ENCODE measurements at places on chromosomes 7 and 10.

DNA sequence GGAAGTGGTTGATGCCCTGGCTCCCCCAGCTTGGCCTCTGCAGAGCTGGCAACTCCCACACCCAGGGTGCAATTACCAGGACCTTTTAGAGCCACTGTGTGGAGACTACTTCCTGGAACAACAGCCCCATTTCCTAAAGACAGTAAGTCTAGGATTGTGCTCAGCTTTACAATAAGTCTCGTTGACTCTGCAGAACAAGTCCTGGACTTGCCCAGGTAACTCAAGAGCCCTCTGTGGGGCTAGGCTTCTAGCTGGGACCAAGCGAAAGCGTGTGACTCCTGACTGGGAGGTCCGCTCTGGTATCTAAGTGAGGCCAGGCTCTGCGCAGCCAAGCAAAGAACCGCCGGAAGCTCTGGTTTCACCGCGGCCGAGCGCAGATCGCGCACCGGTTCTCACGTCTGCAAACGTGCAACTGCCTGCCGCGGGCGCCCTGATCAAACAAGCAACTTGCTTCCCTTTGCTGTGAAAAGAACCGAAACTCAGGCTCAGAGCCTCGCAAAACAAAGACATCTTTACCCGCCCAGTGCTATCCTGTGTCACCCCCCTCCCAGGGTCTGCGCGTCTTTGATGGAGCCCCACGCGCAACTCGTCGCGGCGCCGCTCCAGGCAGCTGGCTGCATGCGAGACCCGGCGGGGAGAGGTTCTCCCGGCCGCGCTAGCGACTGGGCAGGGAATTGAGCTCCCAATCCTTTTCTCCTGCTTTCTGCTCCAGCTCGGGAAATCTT is 4.4 kb upstream of the PDLIM1 start:
- peak; percentile 17 for DNase-seq

DNA sequence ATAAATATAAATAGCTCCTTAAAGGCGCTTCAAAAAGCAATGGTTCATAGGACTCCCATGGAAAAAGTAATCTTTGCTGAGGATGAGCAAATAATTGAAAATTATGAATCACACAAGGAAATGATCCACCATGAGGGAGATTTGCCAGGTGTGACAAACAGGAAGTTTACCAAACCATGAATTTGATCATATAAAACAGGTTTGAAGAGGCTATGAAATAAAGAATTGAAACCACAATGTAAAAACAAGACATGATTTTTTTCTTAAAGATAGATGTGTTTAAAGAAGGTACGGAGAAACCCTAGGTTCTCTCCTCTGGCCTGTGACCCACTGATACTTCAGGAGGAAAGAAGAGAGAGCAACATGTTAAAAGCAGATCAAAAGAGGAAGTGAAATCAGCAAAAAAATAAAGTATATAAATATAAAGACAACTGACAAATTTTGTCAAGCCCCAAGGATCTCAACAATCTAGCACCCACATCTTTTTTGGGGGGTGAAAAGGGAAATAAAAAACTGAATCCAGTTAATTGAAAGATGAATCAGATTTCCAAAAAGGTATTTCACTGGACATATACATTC is 111.3 kb upstream of the ASAH2 start:
- no peak for DNase-seq

DNA sequence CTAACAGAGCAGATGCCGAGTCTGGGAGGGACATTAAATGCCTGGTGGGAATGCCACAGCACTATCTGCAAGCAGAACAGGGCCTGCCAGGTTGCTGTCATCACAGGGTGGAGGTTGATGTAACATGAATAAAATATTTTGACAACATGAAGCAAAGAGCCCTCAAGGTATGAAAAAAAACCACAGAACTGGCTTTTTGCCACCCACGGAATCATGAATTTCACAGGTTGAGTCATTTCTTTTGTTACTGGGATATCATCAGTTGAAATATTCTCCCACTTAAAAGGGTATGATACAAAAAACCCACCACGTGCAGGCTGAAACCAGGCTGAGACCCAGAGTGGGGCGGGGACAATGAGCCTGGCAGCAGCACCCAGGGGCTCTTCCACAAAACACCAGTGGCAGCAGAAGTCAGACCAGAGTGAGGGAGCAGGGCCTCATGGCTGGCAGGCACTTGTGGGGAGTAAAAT is 220.1 kb downstream of the TNS3 start:
- no peak for DNase-seq

DNA sequence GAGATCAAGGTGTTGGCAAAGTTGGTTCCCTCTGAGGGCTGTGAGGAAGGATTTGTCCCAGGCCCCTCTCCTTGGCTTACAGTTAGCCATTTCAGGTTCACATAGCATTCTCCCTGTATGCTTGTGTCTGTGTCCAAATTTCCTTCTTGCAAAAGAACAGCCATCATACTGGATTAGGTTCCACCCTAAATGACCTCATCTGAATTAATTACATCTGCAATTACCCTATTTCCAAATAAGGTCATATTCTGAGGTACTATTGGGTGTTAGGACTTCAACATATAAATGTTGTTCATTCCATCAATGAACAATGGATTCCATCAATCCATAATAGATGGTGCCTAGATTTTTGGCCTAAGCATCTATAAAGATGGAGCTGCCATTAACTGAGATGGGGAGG is 16.2 kb upstream of the LRRC17 start:
- DNase-seq: no peak

DNA sequence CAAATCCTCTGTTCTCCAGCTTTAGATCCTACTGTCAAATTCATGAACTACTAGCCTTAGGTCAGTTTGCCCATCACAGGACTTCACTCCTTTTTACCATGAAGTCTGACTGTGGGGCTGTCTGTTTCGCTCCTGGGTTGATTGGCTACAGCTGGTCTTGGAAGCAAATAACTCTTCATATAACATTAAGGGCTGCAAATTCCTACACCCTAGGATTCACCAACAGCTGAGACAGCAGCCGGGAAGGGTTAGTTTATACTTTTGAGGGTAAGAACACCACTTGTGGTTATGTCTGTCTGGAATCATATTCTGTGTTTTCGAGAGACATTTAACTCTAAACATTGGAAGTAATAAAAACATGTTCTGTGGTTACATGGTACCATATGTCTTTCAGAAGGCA is 55.9 kb upstream of the KIAA1217 start:
- DNase-seq: no peak

- no peak for DNase-seq
These were observed 1.9 kb downstream of the BNIP3 start for GRCh38 chr10:131979821-131980270.

- peak; percentile 69 for DNase-seq
These were observed at the start of gene ZNF777 for GRCh38 chr7:149460493-149461277. TSS of gene ZNF777 (minus strand) at chr7:149461062. CDS start at chr7:149456022, 5,040 bp downstream.

- DNase-seq: no peak
These were observed 11.9 kb upstream of the OR6V1 start for GRCh38 chr7:143040209-143040715.

GRCh38 chr7:21754963-21755362 is 190.7 kb downstream of the CDCA7L start:
- no peak for DNase-seq

GRCh38 chr10:122499491-122499941 is 38.2 kb downstream of the HTRA1 start:
- no peak for DNase-seq

DNA sequence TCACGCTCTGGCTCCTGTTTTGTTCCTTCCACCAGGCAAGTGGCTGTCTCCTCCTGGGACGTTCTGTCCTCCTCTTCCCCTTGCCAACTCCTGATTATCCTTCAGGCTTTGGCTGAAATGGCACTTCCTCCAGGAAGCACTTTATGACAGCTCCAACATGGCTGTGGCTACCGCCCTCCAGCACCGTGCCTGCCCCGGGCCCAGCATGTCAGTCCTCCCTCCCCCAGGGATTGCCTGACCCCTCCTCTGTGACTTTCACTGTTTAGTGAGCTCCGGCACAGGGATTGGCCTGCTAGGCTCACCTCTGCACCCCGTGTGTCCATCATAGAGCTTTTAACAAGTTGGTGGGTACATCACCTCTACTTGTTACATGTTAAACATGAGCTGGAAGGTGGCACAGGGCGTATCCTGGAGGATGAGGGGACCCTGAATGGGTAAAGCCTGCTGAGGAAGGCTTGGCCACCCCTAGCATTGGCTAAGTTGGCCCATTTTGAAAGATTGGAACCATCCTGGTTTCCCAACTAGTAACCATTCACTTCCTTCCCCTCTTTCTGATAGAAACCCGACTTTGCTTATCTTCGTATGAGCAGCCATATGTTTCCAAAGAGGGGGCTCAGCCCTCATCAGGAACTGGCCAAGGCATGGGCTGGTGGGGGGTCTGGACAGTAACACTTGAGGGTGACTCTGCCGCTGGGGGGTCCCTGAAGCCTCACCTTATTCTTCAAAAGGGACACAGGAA is 10.5 kb upstream of the ADAMTS14 start:
- no peak for DNase-seq

DNA sequence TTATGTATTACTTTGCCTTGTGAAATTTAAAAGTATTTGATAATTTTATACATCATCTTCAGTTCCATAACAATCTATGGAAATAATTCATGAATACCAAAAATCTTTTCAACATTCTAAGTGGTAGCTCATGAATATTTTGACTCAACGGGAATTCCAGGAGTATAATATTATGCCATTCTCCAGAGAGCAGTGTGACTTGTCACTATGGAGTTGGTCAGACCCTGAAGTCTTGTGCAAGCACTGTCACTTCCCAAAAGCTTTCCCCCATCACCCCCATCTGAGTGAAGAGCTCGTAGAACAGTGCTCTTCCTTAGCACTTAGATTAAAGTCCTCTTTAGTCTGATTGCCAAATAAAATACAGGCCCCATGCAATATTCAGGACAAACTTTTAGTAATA is 29.4 kb upstream of the CCNJ start:
- DNase-seq: no peak

GRCh38 chr10:133306941-133307379 is 1.7 kb downstream of the TUBGCP2 start:
- no peak for DNase-seq

DNA sequence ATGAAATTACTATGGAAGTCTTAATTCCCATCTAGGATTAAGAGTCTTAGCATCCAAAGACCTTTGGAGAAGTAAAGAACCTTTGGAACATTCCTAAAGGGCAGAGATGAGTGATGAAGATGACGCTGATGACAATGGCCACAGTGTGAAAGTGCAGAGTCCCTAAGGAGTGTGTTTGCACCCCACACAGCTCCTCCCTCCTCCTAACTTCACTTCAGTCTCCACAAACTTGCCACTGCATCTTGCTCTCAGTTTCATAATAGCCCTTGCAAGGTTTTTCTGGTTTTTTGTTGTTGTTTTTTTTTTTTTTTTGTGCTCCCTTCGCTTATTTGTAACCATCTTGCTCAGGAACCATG is 117.5 kb upstream of the ANLN start:
- DNase-seq: no peak

DNA sequence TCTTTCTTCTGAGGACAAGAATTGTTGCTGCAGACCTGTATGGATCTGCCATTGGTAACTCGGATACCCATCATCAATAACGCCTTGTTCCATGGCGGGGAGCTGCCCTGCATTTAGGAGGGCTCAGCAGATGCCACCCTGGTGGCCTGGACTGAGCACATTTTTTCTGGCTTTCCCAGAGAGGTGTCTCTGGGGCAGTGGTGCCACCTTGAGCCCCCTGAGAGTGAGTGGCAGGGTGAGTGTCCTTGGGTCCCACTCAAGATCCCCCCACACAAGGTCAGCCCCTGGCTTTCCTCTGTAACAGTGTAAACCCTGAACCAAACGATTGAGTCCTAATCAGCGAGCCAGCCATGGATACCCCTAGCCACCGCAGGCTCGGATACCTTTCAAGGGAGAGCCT is 258.6 kb downstream of the GLRX3 start:
- DNase-seq: no peak

- DNase-seq: no peak
These were observed 51.2 kb downstream of the ANKIB1 start for GRCh38 chr7:92296880-92297445.

DNA sequence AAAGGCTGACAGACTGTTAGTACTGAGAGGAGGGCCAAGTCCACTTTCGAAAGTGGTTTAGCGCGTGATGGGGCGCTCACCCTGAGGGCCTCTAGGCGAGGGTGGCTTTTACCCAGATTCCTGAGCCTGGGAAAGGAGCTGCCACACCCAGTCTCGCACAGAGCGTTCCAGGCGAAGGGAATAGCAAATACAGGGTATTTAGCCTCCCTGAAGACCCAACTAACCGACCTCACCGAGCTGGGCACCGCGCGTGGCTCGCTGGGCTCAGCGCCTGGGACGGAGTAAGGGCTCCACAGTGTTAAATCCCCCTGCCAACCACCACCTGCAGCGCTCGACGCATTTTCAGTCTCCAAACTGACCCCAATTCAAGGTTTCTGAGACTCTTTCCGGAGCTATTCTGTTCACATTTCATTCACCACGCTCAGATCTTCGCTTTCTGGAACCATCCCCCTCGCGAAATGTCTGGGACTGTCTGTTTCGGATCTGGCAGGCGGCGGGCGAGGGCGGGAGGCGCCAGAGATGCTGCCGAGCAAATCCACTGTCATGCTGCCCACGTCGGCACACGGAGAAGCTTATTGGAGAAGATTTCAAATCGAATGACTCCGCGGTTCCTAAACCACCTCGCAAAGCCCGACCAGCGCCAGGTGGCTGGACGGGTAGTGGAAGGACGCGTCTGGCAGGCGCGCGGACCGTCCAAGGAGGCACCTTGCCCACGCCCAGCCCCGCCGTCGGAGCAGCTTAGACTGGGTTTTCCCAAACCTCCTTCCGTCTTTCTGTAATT is 1.4 kb upstream of the OSBPL3 start:
- DNase-seq: peak; percentile 23

DNA sequence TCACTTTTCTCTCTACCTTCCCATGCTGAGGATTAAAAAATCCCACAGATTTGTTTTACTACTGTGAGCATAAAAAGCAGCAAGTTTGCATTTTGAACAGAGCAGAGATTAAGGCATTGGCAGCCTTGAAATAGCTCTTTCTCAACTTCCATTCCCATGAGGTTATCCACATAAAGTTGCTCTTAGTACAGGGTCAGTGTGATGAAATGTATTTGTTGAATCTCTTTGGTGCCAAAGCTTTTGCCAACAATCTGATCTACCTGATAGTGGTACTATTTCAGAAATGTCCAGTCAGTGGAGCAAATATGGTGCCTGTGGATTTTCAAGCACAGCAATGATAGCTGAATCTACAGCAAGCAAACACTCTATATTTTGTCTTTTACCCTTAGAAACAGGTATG is 254.8 kb downstream of the INHBA start:
- DNase-seq: no peak

GRCh38 chr10:69092959-69093850 is 5.3 kb downstream of the SRGN start:
- DNase-seq: peak; percentile 66

GRCh38 chr7:158617737-158618128 is 30.1 kb upstream of the PTPRN2 start:
- no peak for DNase-seq

DNA sequence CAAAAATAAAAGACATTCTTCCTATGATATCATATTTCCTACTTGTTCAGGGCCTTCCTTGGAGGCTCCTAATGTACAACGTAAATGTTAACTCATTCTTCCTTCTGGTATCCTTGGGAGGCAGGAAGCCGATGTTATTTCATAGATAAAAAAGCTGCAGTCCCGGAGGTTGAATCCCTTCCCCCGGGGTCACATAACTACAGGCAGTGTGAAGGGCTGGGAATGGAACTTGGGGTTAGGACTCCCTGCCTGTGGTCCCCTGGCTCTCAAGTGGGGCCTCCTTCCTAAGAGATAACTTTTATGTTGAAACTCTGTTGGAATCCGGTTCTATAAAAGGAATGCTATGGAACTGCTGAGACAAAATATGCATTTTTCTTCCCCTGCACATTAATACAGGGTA is 14.9 kb upstream of the CCDC3 start:
- no peak for DNase-seq
